HFFc6 (cell line): ENCODE measurements at places on chromosomes 16 and 17.
A peak's percentile ranks its signal among the peaks of the same experiment; 100 is the strongest.

- no peaks in the 10 kb centered on the region for H3K27me3 ChIP-seq
- H3K36me3 ChIP-seq: peaks cover 35% of the 10 kb centered on the region
- 0 out of 2 replicates have a peak overlapping the region, but pooled peaks have one; percentile 6 for H3K4me3 ChIP-seq
- peaks cover 36% of the 10 kb centered on the region for H3K4me1 ChIP-seq
- H3K27ac ChIP-seq: peak overlapping the region; percentile 70
Observed at GRCh38 chr17:30433514-30433913, 43.7 kb upstream of the GOSR1 start.

DNA sequence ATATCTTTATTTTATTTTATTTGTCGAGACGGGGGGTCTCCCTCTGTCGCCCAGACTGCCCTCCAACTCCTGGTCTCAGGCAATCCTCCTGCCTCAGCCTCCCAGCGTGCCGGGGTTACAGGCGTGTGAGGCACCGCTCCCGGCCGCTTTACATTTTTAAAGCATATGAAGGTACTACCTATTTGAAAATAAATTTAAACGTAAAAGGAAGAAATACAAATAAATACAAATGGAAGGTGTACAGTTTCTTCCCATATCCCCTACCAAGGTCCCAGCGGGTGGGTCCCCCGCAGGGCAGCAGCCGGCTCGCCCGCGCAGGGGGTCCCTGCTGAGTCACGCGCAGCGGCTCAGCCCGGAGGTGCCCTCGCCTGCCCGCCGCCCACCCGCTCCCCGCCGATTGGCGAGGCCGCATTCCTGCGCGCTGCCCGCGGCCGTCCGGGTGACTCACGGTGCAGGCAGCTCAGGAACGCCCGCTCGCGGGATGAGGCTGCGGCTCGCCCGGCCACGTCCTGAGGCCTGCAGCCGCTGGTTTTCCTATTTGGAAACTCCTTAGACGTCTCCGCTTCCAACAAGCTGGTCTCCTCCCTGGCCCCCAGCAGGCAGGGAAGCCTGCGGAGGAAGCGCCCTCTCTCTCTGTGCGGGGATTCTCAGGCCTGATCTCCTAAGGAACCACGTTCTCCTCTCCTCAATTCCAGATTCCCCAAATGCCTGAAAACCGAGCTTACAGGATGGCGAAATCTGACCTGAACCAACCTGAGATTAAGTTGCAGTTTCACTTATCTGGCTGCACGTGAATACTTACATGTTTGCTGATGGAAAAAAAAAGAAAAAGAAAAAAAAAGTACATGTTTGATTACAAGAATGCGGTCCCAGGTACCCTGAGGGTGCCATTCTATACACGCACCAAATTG, 54.8 kb upstream of the MAP3K14 start:
- H3K4me1 ChIP-seq: peaks cover 62% of the 10 kb centered on the region
- H3K4me3 ChIP-seq: peak overlapping the region; percentile 80
- peak overlapping the region; percentile 99 for H3K27ac ChIP-seq
- no peaks in the 10 kb centered on the region for H3K36me3 ChIP-seq
- peak; percentile 92 for DNase-seq

DNA sequence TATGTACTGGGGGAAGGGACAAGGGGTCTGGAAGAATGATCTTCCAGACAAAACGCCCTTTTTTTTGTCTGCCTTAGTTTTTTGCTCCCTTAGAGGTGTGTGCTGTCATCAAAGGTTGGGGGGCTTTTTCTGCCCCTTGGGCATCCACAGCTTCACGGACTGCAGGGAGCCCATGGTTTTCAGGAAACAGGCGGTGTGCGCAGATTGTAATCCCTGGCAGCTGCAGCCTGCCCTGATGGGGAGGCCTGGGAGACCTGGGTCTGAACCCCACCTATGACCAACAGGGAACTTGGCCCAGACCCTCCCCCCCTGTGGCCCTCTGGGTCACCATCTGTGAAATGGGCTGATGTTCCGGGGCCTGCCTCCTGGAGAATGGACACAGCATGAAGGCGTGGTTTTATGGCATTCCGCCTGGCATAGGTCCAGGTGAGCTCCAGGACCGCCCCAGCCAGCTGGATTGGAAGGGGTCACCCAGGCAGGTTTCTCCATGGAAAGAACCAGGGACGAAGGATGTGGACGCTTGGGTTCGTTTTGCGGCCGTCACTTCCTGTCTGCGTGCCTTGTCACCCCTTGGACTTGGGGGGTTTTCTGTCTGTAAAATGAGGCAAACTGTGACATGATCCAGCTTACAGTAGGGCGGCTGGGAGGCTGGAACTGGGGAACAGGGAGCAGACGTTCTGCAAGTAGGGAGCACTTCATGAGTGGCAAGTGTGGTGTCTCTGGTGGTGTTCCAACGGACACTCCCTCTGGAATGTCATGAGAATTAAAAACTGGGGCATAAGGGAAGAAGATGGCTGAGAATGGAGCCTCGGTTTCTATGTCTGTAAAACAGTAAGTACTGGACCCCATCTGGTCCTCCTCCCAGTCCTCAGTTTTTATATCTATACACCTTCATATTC, 1.5 kb downstream of the CPNE2 start:
- H3K27ac ChIP-seq: peak overlapping the region; percentile 56; the same call in 1 of the 2 replicates
- peaks cover 12% of the 10 kb centered on the region for H3K4me1 ChIP-seq
- no peak for DNase-seq
- H3K4me3 ChIP-seq: peak overlapping the region; percentile 85
- H3K36me3 ChIP-seq: no peaks in the 10 kb centered on the region

GRCh38 chr16:30524575-30525568, 1.5 kb downstream of the ZNF768 start:
- H3K36me3 ChIP-seq: 0 out of 2 replicates have a peak, but pooled peaks cover 6% of the 10 kb centered on the region
- peaks cover 16% of the 10 kb centered on the region for H3K4me1 ChIP-seq
- H3K27ac ChIP-seq: no peak overlapping the region
- no peak for DNase-seq

DNA sequence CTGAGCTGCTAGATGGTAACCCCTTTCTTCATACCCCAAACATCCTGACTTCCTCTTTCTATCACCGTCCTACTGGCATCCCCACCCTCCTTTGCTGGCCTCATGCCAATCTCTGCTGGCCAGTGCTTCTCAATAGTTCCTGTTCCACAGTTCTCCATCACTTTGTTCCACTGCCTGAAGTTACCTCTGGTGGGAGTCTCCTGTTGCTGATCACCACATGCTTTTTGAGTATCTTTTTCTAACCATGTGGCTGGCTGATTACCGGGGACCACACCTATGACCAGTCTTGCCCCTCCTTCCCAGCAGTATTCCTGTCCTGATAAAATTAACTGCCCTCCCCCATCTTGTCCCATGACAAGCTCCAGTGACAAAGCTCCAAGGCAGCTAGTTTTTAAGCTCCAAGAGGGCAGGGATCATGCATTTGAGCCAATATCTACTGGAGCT, 380.4 kb upstream of the CCL2 start:
- H3K4me3 ChIP-seq: no peak overlapping the region
- no peaks in the 10 kb centered on the region; the same call in 1 of the 2 replicates for H3K27me3 ChIP-seq
- no peak overlapping the region for H3K27ac ChIP-seq
- H3K36me3 ChIP-seq: no peaks in the 10 kb centered on the region; the same call in 1 of the 2 replicates
- no peak for DNase-seq

DNA sequence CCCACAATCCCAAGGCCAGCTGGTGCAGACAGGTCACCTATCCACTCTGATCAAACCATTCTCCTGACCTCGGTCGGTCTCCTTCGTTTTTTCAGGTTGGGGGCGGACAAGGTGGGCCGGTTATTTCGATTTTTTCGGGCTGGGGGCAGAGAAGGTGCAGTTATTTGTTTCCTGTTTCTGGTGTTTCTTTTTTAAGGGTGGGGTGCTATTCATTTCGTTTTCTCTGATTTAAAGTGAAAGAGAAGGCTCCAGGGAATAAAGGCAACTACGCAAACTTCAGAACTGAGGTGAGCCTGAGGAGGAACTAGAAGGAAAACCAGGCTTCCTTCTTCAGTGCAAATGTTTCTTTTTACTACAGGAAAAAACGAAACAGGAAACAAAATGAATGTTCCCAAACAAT, 64.8 kb downstream of the ANKRD11 start:
- H3K27me3 ChIP-seq: peaks cover 1% of the 10 kb centered on the region; the same call in 1 of the 2 replicates
- H3K4me1 ChIP-seq: peaks cover 65% of the 10 kb centered on the region
- H3K36me3 ChIP-seq: peaks cover 27% of the 10 kb centered on the region
- no peak for DNase-seq
- H3K4me3 ChIP-seq: no peak overlapping the region

- no peak overlapping the region for H3K27ac ChIP-seq
- H3K4me1 ChIP-seq: peaks cover 71% of the 10 kb centered on the region
- peaks cover 11% of the 10 kb centered on the region for H3K36me3 ChIP-seq
- no peak for DNase-seq
Observed at GRCh38 chr16:69194488-69194887, 7.5 kb downstream of the SNTB2 start.

GRCh38 chr17:48541577-48542113, 3.3 kb downstream of the HOXB2 start:
- peaks cover 59% of the 10 kb centered on the region for H3K27me3 ChIP-seq
- H3K4me1 ChIP-seq: peaks cover 8% of the 10 kb centered on the region; the same call in 1 of the 2 replicates
- no peak overlapping the region for H3K27ac ChIP-seq
- H3K36me3 ChIP-seq: no peaks in the 10 kb centered on the region

GRCh38 chr16:80778703-80779102, 25.7 kb downstream of the CDYL2 start:
- peaks cover 12% of the 10 kb centered on the region for H3K4me1 ChIP-seq
- no peak overlapping the region for H3K27ac ChIP-seq
- peaks cover 28% of the 10 kb centered on the region for H3K36me3 ChIP-seq
- no peaks in the 10 kb centered on the region for H3K27me3 ChIP-seq

- H3K27me3 ChIP-seq: peaks cover 48% of the 10 kb centered on the region
- H3K4me1 ChIP-seq: peaks cover 9% of the 10 kb centered on the region
- H3K27ac ChIP-seq: no peak overlapping the region
- no peak overlapping the region for H3K4me3 ChIP-seq
- H3K36me3 ChIP-seq: no peaks in the 10 kb centered on the region
Observed at GRCh38 chr16:56257666-56258342, 66.5 kb downstream of the GNAO1 start.

DNA sequence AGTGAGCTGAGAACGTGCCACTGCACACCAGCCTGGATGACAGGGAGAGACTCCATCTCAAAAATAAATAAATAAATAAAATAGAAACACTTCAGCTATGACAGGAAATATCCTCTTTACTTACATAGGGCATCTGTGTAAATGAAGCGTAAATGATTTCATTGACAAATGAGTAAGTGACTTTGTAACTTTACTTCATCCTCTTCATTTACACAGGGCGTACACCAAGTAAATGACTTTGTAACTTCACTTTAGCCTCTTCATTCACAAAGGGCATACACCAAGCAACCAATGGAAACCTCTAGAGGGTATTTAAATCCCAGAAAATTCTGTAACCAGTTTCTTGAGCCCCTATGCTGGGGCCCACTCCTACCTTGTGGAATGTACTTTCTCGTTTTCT, 16.2 kb upstream of the KLHDC4 start:
- H3K27me3 ChIP-seq: no peaks in the 10 kb centered on the region; the same call in 1 of the 2 replicates
- H3K4me3 ChIP-seq: no peak overlapping the region
- peaks cover 53% of the 10 kb centered on the region for H3K4me1 ChIP-seq
- H3K36me3 ChIP-seq: peaks cover 4% of the 10 kb centered on the region; the same call in 1 of the 2 replicates
- H3K27ac ChIP-seq: no peak overlapping the region

GRCh38 chr17:81900181-81900820, 1.7 kb upstream of the NPB start:
- peaks cover 17% of the 10 kb centered on the region for H3K36me3 ChIP-seq
- peak overlapping the region; percentile 51 for H3K27ac ChIP-seq
- H3K4me3 ChIP-seq: no peak overlapping the region

- H3K27me3 ChIP-seq: peaks cover 8% of the 10 kb centered on the region
- H3K27ac ChIP-seq: peak overlapping the region; percentile 96
- peaks cover 68% of the 10 kb centered on the region for H3K4me1 ChIP-seq
- peak; percentile 69 for DNase-seq
- H3K36me3 ChIP-seq: no peaks in the 10 kb centered on the region
Observed at GRCh38 chr17:17416007-17416399, 60.8 kb upstream of the MED9 start.

DNA sequence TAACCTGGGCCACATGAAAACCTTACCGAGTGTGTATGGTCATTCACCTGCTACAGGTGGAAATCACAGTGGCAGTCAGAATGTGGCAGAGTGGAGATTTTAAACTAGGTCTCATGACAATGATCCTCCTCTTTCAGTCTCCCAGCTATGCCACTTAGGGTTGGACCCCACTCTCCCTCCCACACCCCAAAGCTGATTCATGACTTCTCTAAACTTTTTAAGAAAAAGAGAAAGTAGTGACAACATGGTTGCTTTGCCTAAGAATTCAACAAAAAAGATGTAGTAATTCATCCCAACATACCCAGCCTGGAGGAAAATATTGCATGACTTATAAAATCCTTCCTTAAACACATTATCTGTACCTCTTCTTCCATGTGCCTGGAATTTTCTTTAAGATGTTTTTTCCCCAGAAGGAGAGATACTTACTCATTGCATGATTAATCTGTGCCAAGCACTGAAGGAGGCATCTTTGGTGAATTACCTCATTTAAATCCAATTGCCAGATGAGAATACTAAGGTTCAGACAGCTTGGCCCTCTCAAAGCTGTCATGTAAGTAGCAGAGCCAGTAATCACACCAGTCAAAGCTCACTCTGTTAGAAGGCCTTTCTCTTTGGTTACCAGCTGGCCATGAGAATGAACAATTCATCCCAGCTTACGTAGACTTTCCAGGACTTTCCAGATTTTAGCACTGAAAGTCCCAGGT, 119.9 kb downstream of the COPRS start:
- H3K36me3 ChIP-seq: no peaks in the 10 kb centered on the region
- no peaks in the 10 kb centered on the region for H3K27me3 ChIP-seq
- H3K4me3 ChIP-seq: peak overlapping the region; percentile 41
- peaks cover 71% of the 10 kb centered on the region for H3K4me1 ChIP-seq

DNA sequence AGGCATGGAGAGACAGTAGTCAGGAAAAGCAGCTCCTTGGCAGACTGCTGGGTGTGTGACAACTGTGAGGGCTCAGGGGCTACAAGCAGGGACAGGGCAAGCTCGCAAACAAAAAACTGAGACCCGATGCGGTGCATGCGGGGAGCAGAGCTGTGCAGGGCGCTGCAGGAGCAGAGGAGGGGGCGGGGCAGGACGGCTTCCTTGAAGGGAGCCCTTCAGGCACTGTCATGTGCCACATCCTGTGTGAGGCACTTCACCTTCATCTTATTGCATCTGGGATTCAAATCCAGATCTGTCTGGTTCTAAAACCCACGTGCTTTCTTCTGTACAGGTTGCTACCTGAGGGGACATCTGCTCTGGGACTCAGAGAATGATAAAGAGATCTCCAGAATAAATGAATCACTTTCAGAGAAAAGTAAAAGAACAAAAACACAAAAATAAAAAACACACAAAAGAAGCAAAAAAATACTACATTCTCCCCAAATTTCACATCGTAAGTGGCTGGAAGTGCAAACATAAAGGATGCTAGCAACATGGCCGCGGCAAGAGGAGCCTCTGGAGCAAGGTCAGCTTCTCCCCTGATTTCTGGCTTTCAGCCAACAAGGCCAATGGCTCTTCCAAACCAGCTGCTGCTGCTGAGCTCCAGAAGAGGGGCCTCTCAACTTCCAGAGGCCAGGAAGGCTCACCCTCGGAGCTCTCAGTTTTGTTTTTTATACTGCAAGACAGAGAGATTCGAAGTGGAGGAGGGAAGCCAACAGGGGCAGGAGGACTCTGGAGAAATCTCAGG, 14.2 kb downstream of the LYRM9 start:
- H3K36me3 ChIP-seq: no peaks in the 10 kb centered on the region
- no peak for DNase-seq
- H3K27me3 ChIP-seq: peaks cover 13% of the 10 kb centered on the region
